HT-29 (cell line): ENCODE measurements at places on chromosomes 2 and 18.

- peak; percentile 26 for DNase-seq
Measured at GRCh38 chr2:235740821-235741220, 247.0 kb downstream of the AGAP1 start.

- DNase-seq, result no peak
Measured at GRCh38 chr2:112433932-112434730, 686 bp upstream of the RGPD8 start.

- DNase-seq, result no peak
Measured at GRCh38 chr2:20583425-20583881, 67.4 kb downstream of the HS1BP3 start.

DNA sequence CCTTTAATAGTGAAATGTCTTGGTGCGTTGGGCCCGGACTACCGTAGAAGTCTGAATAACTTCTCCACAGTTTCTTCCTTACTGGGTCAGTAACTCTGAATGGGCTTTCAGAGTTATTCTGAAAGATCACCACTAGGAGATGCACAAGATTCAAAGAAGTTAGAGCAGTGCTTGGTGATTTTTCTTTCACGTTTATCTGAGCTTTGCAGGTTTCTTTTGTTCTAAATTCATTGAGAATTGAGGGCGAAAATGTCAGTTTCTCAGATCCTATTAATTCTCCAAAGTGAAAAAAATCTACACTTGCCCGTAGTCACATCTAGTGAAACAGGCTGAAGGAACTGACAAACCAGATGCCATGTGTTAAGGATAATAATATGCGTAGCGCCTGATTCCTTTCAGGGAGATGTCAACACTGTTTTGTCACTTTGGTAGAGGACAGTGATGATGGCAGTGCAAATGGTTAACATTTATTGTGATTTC lies 70.1 kb downstream of the QPCT start:
- DNase-seq, result peak; percentile 79

GRCh38 chr2:173354582-173355131 lies at the start of gene CDCA7:
Gene CDCA7 (plus strand): TSS chr2:173354872. CDS start chr2:173354964, 92 bp downstream.
- DNase-seq, result peak; percentile 84

DNA sequence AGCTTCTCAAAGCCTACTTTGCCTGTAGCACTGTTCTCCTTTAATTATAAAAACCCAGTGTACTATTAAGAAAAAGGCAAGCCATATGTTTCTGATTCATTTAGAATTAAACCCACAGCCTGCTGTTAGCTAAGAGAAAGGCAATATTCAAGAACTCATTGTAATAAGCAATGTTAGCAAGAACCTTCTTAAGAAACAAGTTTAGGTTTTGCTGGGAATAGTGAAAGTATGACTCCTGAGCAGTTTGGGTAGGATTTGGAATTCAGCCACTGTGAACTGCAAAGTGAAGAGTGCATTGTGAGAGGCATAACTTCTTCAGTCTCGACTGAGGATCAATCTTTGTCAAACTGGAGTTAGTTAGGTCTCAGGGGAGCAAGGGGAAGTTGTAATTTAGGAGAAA lies 206.5 kb upstream of the NT5C1B start:
- no peak for DNase-seq

GRCh38 chr2:120398996-120399888 lies 53.3 kb downstream of the INHBB start:
- DNase-seq, result peak; percentile 18

- DNase-seq, result no peak
Measured at GRCh38 chr2:237819231-237819630, 20.7 kb downstream of the RBM44 start.
